RCC 7860 (cell line): ENCODE measurements at places on chromosomes 3 and 15.

DNA sequence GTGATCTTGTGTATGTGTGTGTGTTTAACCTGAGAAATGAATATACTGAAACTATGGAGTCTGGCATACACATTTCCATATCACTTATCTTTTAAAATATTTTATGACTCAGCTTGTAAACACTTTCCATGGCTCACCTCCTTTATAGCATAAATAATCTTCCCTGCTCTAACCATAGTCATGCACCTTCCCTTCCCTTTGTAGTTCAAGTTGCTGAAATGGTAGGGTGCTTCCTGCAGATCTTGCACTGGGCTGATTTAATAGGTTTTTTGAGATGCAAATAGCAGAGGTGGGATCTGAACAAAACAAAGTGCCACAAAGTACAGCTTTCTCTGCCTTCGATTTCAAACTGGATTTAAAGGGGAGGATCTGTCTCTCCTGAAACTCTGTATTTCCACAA lies 712.7 kb upstream of the LMCD1 start:
- no peak for DNase-seq

- peak; percentile 87 for DNase-seq
These were observed 95.0 kb downstream of the VGLL4 start for GRCh38 chr3:11548721-11549131.

DNA sequence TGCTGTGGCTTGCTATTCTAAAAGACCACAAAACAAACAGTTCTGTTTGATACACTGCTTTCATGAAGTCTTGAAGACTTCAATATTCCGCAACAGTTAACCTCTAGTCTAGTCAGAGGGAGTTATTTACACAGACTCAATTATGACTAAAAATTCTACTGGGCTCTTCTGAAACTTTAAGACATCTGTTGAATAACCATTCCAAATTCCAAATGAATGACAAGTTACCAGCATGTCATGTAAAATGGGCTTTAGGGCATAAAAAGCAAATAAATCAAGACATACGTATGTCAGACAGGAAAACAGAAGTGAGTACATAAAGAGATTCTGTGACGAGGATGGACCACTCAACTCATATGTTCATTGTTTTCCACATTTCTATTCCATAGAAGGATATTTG lies 93.9 kb downstream of the PLOD2 start:
- peak; percentile 64 for DNase-seq

DNA sequence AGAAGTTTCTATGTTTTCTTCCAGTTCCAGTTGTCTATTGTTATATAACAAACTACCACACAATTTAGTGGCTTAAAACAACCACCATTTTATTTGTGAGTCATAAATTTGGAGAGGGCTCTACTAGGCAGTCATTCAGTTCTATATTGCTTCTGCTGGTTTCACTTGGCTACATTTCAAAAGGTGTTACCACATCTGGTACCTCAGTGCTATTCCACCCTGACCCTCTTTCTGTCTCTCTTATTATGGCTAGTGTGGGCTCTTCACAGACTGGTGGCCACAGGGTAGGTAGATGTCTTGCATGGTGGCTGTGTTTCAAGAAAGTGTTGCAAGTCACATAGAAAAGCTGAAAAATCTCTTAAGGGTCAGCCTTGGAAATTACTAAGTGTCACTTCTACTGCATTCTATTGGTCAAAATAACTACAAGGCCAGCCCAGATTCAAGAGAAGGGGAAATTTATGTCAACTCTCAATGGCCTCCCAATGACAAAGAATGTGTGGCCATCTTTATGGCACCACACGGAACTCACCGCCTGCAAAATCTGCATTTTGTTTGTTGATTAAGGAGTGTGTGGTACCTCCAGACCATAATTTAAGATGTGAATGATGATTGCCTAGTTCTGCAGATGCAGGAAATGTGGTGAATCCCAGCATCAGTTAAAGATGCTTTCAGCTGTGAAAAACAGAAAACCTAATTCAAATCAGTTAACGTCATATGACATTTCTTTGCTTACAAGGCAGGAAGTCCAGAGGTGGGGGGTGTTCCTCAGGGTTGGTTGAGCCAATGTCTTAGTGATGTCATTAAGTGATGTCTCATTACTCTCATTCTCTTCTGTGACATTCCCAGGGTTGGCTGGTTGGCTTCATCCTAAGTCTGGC lies 105.8 kb upstream of the RASGRP1 start:
- no peak for DNase-seq

GRCh38 chr15:78340231-78341056 lies at the start of gene CRABP1:
CRABP1 (plus strand) TSS chr15:78340353; CDS start chr15:78340429, 76 bp downstream.
- no peak for DNase-seq

- no peak for DNase-seq
These were observed 36.8 kb upstream of the ATG7 start for GRCh38 chr3:11235385-11235784.

- no peak for DNase-seq
These were observed 6.7 kb downstream of the CISH start for GRCh38 chr3:50604628-50605588.

DNA sequence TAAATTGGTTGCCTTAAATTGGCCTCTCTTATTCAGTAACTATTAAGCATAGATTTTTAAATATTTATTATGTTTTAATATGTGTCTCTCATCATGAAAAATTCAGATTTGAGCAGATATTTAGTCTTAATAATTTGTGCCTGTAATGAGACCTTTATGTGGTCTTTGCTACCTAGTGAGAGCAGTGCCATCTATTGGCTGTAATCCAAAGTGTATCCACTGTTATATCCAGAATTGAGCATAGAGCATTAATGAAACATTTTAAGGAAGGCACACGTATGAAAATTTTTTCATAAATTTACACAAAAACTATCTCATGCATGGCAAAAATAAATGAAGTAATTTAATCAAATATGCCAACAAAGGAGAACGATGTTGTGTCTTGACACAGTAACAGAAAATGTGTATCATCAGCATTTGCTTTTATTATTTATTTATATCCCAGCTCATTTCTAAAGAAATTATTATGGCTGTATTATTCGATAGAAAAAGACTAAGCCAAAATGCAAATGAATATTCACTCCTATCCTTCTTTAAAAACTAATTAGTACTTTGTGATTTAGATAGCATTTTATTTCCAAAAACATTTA lies 203.5 kb downstream of the RSRC1 start:
- peak; percentile 39 for DNase-seq

DNA sequence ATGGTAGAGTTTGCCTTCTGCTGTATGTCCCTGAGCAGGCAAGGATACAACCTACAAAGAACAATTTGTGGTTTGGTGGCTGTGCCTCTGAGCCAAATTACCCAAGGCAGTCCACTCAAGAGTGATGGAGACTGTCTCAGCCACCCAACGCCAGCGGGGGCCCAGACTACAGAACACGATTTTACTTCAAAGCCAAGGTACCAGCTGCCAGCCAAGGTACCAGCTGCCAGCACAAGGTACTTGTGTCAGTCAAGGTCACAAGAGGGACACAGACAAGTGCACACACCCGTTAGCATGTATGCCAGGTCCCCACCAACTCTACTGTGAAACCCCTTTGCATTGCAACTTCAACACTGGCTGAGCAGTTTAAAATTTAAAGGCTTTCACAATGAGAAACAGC lies 23.5 kb downstream of the COLQ start:
- no peak for DNase-seq

DNA sequence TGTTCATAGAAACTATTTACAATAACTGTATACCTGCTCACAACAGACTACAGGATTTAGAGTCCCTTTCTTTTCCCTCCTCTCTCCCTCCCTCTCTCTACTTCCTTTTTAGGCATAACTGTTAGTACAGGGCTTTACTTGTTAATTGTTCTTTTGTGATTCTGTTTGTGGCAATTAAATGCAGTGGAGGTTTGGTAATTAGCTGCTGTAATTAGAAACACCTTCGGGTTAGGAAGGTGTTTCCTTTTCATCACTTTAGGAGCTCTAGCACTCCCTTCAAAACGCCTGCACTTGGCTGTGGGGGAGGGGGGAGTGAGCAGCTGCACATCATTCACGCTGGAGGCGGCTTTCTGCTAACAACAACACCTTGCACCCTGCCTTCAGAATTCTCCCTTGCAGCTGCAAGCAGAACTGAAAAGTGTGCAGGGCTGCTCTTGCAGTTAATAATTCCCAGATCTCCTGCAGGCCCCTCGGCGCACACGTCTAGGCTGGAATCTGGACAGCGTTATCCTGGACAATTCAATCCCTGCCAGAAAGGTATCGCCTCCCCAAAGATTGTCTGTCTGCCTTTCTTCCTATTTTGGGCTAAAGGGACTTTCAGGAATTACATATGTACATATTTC lies 242.6 kb upstream of the RGMA start:
- no peak for DNase-seq

- DNase-seq = no peak
These were observed 95.3 kb downstream of the TIGIT start for GRCh38 chr3:114389156-114389555.

- no peak for DNase-seq
These were observed 13.5 kb downstream of the SEMA4B start for GRCh38 chr15:90214553-90215196.

DNA sequence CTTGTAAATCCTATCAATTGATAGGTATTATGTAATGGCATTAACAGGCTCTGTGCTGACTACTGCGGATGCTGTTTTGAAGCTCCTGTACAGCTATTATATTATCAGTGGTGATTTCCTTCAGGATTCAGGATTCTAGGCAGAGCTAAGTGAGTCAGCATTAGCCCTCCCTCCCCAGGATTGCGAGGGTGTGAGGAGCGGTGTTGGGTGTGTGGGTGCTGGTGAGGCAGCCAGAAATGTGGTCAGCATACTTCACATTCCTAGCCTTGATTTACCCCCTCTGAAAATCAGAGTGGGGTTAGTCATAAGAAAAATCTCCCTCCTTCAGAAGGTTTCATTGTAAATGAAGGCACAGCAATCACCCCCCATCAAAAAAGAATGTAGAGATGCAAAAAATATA lies 72.5 kb downstream of the SNTN start:
- DNase-seq = peak; percentile 92

- no peak for DNase-seq
These were observed 135.0 kb upstream of the CCNL1 start for GRCh38 chr3:157294953-157295352.

GRCh38 chr3:11716573-11717290 lies 73.0 kb upstream of the VGLL4 start:
- no peak for DNase-seq

- no peak for DNase-seq
These were observed 58.5 kb downstream of the CTDSPL start for GRCh38 chr3:37920156-37920699.

- DNase-seq = no peak
These were observed 32.4 kb upstream of the SETMAR start for GRCh38 chr3:4270720-4271119.

- DNase-seq = no peak
These were observed 42.8 kb upstream of the PLOD2 start for GRCh38 chr3:146203776-146204175.

DNA sequence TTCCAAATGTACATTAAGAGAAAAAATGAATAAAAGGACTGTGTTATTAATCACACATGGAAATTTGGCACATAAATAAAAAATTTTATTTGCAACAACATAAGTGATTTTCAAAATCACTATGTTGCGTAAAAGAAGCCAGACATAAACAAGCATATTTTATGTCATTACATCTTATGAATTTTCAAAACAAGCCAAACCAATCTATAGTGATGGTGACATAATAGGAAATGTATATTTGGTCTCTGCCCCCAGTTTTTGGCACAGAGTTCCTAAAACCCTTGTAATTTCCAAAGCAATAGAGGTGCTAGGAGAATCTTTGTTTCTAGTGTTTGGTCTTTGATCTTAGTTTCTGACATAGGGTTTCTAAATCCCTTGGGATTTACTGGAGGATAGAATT lies 543.3 kb downstream of the ZBBX start:
- DNase-seq = no peak

- no peak for DNase-seq
These were observed 122.0 kb upstream of the RARB start for GRCh38 chr3:25306066-25306465.

GRCh38 chr15:56240390-56240789 lies 3.3 kb downstream of the RFX7 start:
- no peak for DNase-seq

DNA sequence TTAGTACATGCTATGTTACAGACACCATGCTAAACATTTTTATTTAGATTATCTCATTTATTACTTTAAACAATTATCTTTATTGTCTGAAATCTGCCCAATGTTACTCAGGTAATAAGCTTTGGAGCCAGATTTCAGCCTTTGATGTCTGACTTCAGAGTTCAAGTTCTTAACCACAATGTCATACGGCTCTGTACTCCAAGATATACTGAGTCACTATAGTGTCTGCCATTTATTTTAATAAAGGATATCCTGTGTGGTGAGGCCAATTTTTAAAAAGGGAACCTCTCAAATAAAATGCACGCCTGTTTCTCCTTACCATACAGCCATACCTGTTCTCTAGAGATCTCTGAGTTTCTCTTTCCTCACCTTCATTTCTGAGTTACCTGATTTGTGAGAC lies 193.1 kb downstream of the EPHA3 start:
- no peak for DNase-seq

- peak; percentile 61 for DNase-seq
These were observed 25.4 kb upstream of the SRP14 start for GRCh38 chr15:40064231-40064894.

DNA sequence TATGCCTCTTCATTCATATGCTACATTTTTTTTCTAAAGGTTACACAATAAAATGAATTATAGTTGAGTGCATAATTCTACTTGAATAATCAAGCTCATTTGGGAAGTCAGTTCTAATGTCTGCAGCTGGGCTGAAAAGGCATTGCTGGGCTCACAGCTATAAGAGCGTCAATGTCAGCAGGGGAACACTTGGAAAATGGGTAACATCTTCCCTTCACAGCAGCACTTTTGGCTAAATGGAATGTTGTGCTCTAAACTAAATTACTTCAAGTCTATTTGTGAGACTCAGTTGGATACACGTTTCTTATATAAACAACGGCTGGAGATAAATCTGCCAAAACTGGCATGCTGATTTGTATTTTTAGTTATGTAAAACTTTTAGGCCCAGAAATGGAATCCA lies 357.8 kb downstream of the TBL1XR1 start:
- DNase-seq = no peak
